Lower leg skin (tissue), 4 donors: ENCODE measurements at places on chromosomes 2 and 18.
A peak's percentile ranks its signal among the peaks of the same experiment; 100 is the strongest.

GRCh38 chr2:211766689-211767088, 771.9 kb downstream of the ERBB4 start:
- peak; percentile 37 for DNase-seq

DNA sequence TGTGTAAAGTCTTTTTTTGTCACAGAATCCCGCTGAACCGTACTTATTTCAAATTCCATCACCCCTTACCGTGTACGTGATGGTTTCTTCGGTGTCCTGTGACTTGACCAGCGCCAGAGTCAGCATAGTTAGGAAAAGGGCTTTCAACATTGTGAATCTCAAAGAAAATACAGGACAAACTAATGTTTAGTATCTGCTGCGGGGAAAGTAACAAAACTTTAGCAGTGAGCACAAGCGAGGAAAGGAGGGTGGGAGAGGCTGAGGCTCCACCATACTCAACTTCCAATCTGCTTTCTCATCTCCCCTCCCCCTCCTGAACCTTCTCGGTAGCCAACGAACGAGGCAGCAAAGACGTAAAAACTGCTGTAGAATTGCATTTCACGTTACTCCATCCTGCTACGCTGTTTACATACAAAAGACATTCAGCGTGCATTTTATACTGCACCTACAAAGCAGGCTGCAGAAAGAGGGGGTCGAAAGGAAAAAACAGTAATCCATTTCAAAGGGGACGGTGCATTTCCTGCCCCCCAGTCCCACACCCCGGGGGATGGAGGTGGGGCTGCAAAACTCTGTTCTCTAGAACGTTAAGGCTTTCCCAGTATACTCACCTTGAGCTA, 1.2 kb downstream of the EFEMP1 start:
- DNase-seq, result no peak

- DNase-seq, result peak; percentile 75
These were observed 14.3 kb upstream of the FAHD2A start for GRCh38 chr2:95388091-95388692.

- DNase-seq, result no peak
These were observed 6.9 kb downstream of the SLC4A3 start for GRCh38 chr2:219634171-219634940.
